Activated T-cell treated with anti-CD3 and anti-CD28 coated beads, Interleukin-2, amount 50 U/mL, for 72 hours (primary cell): ENCODE measurements at places on chromosomes 4 and X. TPM values are rescaled to one million over a fixed set of nuclear protein-coding genes. Genes with fewer than 3 reads are reported as not detected.

The GAR1 gene
- total RNA-seq: 33.6 TPM

The MAGEA4 gene
- not detected for total RNA-seq

The TRPC3 gene
- total RNA-seq: 0.51 TPM

The TMPRSS11B gene
- not detected for total RNA-seq

The CLCN4 gene
- 0.19 TPM for total RNA-seq

The NIPAL1 gene
- total RNA-seq: 1.6 TPM

The SPACA5 gene
- not detected for total RNA-seq

The RPA4 gene
- total RNA-seq: 0.60 TPM
